ENCODE measurements at places on chromosomes 11 and 22.

GRCh38 chr11:111739299-111739698 is 26.9 kb downstream of the PPP2R1B start:
- DNase-seq = no peak

DNA sequence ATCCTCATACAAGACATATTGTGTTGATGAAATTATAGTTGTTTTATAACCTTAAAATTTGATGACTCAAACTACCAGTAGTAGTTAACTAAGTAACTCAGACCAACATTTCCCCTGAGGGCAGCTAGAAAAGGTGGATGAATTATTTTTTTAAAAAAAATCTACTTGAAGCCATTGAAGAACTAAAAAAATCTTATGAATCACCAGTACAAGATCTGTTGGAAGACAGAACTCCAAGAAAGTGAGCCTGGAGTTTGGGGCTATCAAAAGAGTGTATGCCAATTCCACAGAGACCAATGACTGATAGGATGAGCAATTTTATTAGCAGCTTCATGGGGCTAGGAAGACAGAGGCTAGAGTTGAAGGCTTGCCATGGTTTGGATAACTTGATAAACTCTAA is 72.4 kb downstream of the CYP2R1 start:
- no peak for DNase-seq

DNA sequence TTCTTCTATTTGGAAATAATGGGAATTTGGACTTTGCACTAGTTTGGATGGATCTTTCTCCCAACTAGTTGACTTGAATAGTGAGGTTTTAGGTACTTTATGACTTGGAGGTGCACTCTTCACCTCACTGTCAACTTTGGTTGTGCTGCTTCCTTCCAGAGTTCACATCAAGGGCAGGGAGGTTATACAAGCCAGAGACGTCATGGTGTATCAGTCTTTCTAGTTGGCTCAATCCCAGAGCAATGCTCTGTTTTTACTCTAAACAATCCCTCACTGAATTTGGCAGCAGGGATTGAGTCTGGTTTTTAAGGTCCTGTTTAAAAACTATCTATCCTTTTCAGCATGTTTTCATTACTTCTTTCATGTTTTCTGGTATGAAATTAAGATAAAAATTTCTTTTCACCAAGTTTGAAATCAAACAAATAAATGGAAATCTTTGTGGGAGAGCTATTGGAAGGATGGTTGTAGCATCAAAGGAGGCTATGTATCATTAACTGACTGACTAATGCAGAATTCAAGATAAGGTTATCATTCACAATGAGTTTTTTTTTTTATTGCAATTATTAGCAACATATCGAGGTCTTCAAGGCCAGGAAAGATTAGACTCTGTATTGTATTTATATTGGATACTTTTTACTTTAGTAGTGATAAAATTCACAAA is 28.0 kb upstream of the ZBED5 start:
- no peak for DNase-seq

GRCh38 chr11:82927264-82927880 is 25.8 kb downstream of the DDIAS start:
- peak; percentile 66 for DNase-seq

- DNase-seq = no peak
Measured at GRCh38 chr11:82996966-82997606, 74.6 kb downstream of the RAB30 start.

DNA sequence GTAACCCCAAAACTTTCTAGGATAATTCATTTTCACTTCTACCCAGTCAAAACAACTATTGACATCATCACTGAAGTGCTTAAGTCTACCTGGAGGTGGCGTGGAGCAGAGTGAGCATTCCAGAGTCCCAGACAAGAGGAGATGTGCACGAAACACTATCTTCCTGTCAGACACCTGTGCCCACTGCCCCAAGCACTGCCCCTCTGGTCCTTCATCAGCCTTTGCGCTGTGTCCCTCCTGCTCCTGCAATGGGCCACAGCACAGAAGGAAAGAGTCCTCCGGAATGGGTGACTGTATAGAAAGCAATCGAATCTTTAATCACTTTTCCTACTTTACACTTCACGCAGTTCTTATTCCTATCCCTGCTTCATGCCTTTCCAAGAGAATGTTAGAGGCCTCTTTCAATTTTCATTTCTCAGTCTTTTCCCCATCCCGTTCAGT is 512 bp upstream of the GRIA4 start:
- DNase-seq = no peak

DNA sequence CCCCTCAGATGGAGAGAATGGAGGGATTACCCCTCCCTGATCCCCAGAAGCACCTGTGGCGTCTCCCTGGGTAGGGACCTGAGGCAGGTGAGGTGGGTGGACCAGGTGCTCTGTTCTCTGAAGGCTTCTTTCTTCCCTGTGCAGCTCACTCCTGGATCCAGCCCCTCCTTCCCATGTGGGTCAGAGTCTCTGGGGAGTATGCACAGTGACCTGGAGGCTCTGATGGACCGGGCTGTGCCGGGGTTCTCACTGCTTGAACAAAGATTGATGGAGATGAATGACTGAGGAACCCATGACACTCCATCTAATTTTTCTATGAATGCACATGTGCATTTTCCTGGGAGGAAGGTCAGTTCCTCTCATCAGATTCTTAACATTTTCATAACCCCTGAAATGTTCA is 78.6 kb upstream of the SHANK2 start:
- DNase-seq = no peak

DNA sequence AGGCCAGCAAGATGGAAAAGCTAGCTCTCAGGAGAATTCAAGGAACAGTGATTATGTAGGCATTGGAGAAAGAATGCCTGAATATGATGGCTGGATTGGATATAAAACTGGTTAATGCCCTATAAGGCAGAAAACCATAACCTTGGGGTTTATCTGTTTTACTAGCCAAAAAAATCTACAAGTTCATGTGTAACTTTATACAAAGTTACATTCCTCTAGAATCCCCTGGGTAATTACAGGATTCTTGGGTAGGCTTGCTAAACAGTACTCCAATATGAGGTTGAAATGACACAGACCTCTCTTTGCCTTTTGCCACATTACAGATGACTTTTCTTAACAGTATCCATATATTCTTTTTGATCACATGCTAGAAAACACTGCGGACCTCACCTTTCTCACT is 26.0 kb downstream of the TSPAN18 start:
- DNase-seq = no peak

DNA sequence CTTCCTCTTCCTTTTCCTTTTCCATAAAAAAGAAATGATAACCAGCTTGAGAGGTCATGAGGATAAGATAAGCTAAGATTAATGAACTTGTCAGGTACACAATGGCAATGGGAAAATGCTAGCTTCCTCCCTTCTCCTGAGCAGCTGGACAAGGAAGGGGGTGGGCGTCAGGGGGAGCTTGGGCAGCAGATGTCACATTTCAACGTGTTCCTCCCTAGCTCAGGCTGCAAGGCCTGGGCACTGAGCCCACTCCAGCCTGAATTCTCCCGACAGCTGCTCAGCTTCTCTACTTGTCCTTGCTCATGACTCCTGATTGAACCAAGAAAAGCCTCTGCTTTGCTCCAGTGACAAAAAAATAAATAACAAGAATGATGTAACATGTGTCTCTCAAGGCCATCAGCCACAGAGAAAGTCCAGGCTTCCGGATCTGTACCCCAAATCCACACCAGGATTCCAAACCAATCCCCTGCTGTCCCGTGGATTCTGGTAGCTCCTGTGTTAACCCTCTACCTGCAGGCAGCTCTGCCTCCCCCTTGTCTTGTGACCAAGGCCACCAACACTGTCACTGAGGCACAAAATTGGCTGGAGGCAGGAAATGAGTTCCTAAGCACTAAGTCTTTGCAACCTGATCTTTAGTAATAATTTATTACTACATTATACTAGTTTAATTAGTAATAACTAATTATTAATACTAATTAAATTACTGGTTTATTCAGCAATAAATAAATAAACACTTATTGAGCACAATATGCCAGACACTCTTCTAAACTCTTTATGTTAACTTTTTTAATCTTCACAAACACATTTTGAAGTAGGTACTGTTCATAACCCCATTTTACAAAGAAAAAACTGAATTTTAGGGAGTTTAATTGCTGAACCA is 146.5 kb downstream of the CCDC34 start:
- no peak for DNase-seq

DNA sequence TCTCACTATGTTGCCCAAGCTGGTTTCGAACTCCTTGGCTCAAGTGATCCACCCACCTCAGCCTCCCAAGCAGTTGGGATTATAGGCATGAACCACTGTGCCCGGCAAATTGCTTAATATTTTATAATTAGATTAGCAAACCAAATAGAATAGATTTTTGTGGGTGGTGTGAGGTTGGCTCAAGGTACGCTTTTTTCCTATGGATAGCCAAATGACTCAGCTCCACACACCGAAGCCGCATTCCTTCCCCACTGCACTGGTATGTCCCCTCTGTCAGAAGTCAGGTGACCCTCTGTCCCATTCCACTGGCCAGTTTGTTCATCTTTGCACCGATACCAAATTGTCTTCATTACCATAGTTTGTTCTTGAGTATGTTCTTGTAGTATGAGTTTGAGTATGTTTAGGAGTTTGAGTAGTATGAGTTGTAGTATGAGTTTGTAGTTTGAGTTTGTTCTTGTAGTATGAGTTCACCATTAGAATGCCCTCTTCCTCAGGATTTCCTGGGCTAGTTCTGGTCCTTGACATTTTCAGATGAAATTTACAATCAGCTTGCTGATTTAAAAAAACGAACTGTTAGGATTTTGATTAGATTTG is 19.4 kb downstream of the SUSD2 start:
- no peak for DNase-seq

GRCh38 chr11:65709661-65710060 is 2.4 kb upstream of the KAT5 start:
- DNase-seq = no peak

DNA sequence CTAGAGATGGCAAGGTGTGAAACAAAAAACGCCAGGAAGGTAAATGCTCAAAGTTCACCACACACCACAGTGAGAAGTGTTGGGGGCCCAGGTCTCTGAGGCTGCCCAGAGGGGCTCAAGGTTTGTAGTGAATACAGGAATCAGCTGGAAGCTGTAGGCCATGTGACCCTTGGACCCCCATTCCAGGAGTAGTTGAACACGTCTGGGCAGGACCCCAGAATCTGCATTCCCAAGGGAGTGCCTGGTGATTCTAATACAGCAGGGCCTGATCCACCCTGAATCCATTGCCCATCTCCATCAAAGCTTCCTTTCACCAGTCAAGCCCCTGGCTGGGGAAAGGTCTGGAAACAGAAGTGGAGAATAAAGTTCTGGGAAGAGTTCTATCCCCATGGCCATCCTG is 70.8 kb upstream of the B3GAT1 start:
- DNase-seq = no peak

- no peak for DNase-seq
Measured at GRCh38 chr22:49010070-49010863, 817.4 kb downstream of the BRD1 start.

DNA sequence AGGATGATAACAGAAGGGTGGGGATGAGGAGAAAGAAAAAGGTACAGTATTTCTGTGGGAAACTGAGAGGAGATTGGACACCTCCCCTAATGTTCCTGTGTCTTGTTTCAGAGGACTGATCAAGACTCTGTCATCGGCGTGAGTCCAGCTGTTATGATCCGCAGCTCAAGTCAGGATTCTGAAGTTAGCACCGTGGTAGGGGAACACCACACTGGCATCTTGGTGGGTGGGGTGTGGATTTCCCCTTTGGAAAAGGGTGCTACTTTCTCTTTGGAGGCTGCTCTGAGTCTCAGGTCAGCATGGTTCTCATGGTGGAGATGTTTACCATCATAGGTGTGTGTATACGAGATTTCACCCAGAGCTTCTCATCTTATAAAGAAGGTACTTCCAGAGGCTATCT is 25.5 kb downstream of the MADD start:
- DNase-seq = no peak

GRCh38 chr22:42725606-42726355 is 5.1 kb upstream of the A4GALT start:
- DNase-seq = no peak

GRCh38 chr11:118033443-118033842 is 43.4 kb upstream of the TMPRSS4 start:
- no peak for DNase-seq

- DNase-seq = no peak
Measured at GRCh38 chr11:121453589-121454299, 977 bp upstream of the SORL1-AS1 start.

DNA sequence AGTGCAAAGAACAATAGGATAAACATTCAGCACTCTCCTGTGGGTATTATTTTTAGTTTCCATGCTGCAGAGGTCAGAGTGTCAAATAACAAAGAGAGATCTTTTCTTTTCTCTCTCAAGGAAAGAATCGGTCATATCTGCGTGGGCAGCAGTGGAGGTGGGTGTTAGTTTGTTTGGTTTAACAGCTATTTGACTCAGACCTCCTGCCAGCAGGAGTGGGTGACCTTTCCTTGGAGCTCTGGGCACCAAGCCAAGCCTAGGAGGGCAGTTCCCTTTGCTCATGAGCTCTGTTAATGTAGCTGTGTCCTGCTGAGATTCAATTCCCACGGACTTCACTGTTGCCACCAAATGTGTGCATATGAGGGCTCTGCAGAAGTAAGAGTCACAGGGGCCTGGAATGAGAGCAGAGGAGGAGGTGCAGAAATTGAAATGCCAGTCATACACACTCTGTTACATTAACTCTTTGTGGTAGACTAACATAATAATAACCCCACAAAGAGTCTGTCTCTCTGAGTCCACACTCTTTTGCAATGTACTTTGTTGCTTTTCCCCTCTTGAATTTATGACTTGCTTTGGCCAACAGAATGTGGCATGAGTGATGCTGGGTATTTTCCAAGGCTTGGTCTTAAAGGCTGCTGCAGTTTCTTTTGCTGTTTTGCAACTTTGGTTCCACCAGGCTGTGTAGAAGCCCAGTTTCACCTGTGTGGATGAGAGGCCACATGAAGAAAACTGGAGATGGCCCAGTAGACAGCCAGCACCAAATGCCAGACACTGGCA is 76.0 kb upstream of the GRK3 start:
- DNase-seq = no peak

DNA sequence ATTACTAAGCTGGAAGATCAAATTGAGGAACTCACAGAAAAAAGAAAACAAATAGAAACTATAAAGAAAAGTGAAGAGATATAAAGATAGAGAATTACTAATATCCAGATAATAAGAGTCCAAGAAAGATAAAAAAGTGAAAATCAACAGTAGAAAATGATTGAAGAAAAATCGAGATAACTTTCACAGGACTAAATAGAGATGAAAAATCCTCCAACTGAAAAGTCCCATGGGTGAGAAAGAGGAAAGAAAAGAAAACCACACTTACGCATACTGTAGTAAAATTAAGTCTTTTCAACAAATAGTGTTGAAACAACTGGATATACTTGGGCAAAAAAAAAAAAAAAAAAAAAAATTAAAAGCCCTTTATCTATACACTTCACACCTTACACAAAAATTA is 60.0 kb downstream of the ENTHD1 start:
- DNase-seq = no peak

- DNase-seq = no peak
Measured at GRCh38 chr11:130246738-130247137, 68.0 kb downstream of the ZBTB44 start.

GRCh38 chr11:18347471-18348125 is 25.2 kb downstream of the GTF2H1 start:
- no peak for DNase-seq

GRCh38 chr11:94524341-94524740 is 12.1 kb downstream of the C11orf97 start:
- no peak for DNase-seq

- no peak for DNase-seq
Measured at GRCh38 chr11:108536783-108537182, 38.6 kb upstream of the POGLUT3 start.

GRCh38 chr22:38841211-38841610 is 2.6 kb downstream of the NPTXR start:
- no peak for DNase-seq

All from CD8-positive, alpha-beta memory T cell (primary cell).